ENCODE measurements at places on chromosomes 7 and 10. TPM values are rescaled to one million over a fixed set of nuclear protein-coding genes. Genes with fewer than 3 reads are reported as not detected.

DNA sequence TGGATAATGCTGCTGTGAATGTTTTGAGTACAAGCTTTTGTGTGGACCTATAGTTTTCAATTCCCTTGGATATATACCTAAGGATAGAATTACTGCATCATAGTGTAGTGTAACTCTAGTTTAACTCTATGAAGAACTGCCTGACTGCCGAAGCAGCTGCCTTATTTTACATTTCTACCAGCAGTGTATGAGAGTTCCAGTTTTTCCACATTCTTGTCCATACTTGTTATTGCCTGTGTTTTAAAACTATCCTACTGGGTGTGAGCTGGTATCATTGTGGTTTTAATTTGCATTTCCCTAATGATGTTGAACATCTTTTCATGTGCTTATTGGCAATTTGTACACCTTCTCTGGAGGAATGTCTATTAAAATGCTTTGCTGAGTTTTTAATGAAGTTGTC lies 15.7 kb downstream of the SEPTIN7 start:
- no peak for DNase-seq

GPC2 gene
- 4.4 TPM for total RNA-seq

SPDYE11 gene
- not detected for total RNA-seq

GRCh38 chr7:156222151-156222550 lies 409.9 kb upstream of the SHH start:
- no peak for DNase-seq

- DNase-seq: no peak
Observed at GRCh38 chr10:79926037-79926436, 22.9 kb downstream of the SFTPD start.

GRCh38 chr10:71605263-71605962 lies 114.2 kb downstream of the C10orf105 start:
- no peak for DNase-seq

ZNF503 gene
- 1.2 TPM for total RNA-seq

DNA sequence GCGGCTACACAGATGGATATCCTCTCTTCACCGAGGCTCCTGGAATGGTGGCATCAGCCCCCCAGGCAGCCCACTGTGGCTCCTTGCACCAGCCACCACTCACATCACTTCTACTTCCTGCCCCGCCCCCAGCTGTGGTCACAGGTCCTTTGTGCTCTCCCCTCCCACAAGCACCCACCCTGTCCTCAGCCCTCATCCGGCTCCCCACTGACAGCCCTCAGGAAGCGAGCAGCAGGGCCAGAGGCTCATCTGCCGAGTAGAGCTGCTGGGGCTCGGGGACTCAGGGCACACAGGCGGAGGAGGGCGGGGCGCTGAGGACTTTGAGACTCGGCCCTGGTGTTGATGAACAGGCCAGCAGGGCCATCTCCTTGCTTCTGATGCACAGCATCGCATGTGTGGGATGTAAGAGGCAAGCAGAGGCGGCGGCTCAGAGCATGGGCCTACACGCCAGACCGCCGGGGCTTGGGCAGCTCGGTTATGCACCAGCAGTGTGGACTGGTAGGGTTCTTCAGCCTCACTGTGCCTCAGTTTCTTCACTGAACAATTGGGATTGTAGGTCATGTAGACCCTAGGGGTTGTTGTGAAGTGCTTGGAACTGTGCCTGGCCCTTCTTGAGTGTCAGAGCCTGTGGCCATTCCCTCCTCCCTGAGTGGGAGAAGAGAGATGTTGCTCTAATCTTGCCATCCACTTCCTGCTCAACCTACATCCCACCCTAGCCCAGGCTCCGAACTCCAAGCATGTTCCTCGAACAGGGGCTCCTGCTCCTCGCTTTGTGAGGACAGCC lies at the start of gene PRF1:
Gene PRF1, minus strand, starts transcription at position 77 of the 784 bp plus-strand sequence. CDS start 1,839 bp downstream, outside the sequence.
- DNase-seq: no peak

DNA sequence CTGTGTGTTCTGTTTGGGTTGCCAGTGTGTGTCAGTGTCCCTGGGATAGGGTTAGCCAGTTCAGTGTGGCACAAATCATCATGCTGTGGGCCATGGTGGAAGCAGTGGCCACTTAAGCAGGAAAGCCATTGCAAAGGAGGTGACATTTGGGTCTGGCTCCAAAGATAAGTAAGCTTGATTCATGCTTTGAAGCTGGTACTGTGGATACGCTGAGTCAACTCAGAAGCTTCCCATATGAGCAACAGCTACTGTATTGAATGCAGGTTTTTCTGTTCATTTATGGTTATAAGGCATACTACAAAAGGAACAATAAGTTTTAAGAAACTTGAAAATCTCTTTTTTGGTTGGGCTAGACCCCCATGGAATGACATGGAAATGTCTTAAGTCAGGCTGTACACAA lies 143.1 kb downstream of the BMPER start:
- no peak for DNase-seq

- no peak for DNase-seq
Observed at GRCh38 chr7:54798530-54798929, 39.5 kb upstream of the SEC61G start.

DNA sequence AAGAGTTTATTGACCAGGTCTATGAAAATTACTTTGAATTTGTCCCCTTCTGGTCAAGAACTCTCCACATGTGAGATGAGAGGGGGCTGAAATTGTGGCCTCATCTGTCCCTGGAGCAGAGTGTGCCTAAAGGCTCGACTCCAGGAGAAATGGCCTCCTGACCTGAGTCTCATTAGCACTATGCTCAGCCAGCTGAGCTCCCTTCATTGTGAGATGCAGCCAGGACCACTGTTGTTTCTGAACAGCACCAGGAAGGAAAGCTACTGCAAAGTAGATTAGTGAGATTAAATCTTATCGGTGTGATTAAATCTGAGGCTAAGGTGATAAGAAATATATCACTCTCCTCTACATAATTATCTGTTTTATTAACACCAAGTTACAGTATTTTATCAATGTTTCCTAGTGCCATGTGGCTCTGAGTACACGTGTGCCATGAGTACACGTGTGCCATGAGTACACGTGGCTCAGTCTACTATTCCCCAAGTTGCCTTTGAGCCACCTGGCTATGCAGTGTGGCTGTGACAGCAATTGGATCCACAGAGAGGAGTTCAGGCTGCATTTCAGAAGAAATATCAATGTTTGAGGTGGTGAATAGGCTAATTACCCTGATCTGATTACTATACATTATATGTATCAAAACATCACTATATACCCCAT lies 126.9 kb downstream of the IPMK start:
- DNase-seq: no peak

- no peak for DNase-seq
Observed at GRCh38 chr10:4945766-4946717, 17.2 kb upstream of the AKR1C1 start.

- DNase-seq: no peak
Observed at GRCh38 chr10:1872151-1872726, 134.9 kb upstream of the ADARB2 start.

DNA sequence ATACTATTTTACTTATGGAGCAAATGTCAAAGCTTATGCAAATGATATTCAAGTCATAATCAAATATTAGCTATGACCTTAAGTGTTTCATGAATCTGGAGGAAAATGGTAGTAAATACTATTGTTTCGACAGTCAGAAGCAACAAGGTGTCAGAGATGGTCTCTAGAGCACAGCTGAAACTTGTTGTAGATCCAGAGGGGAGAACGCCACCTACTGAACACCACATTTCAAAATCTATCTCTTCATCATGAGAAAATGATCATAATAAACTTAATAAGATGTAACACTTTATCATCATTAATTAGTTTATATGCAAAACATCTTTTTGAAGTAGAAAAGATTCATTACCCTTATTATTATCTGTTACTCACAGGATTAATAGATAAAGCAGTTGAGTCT lies 418.7 kb downstream of the GATA3 start:
- peak; percentile 23 for DNase-seq

DNA sequence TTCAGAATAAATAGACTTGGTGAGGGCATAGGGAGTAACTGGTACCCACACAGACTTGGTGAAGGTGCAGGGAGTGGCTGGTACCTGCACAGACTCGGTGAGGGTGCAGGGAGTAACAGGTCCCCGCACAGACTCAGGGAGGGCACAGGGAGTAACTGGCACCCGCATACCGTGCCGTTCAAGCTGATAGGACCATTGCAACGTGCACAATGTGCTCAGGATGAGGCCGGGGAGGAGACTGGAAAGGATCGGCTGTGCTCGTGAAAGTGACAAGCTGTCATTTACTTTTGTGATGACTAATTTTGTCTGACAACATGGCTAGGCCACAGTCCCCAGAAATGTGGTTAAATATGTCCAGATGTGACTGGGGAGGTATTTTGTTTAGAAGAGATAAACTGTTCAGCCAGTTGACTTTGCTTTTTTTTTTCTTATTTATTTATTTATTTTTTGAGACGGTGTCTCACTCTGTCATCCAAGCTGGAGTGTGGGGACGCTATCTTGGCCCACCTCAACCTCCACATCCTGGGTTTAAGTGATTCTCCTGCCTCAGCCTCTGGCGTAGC lies 76.2 kb upstream of the NMT2 start:
- no peak for DNase-seq

DNA sequence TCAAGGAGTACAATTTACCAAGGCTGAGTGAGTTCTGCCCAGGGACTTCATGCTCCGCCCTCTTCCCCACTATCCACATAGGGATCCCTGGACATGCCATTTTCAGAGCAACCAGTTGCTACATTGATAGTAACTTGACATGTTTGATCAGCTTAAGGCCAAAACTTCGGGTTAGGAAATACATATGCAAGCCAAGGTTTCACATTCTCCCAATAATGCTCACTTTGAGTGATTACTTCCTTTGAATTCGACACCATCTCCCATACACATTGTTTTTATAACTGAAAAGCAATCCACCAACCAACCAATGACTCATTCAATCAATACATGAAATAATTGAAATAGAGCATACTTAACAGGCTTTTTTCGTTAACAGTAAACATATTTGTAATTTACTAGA lies 137.9 kb downstream of the GLI3 start:
- no peak for DNase-seq

DNA sequence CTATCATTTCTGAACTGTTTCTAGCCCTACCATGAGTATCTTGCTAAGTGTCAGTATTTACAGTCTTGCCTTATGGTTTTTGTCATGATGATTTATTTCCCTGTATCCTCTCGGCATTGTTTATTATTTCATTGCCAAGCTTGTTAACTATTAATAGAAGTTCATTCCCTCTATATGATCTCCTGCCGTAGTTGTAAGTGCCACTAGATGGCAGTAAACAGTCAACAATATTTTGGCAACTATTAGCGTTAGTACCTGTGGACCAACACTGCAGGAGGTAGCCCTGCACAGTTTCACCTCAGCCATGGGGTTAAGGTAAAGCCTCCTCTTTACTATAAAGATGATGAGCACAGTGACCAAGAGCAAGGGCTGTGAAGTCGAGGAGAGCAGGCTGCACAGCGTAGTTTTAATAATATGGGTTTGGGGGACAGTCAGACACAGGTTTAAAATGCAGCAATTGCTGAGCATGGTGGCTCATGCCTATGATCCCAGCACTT lies 26.1 kb upstream of the CCNJ start:
- peak; percentile 80 for DNase-seq

GRCh38 chr7:17472939-17473338 lies 174.5 kb downstream of the AHR start:
- DNase-seq: no peak

GRCh38 chr7:48426966-48427555 lies 255.8 kb downstream of the ABCA13 start:
- no peak for DNase-seq

DNA sequence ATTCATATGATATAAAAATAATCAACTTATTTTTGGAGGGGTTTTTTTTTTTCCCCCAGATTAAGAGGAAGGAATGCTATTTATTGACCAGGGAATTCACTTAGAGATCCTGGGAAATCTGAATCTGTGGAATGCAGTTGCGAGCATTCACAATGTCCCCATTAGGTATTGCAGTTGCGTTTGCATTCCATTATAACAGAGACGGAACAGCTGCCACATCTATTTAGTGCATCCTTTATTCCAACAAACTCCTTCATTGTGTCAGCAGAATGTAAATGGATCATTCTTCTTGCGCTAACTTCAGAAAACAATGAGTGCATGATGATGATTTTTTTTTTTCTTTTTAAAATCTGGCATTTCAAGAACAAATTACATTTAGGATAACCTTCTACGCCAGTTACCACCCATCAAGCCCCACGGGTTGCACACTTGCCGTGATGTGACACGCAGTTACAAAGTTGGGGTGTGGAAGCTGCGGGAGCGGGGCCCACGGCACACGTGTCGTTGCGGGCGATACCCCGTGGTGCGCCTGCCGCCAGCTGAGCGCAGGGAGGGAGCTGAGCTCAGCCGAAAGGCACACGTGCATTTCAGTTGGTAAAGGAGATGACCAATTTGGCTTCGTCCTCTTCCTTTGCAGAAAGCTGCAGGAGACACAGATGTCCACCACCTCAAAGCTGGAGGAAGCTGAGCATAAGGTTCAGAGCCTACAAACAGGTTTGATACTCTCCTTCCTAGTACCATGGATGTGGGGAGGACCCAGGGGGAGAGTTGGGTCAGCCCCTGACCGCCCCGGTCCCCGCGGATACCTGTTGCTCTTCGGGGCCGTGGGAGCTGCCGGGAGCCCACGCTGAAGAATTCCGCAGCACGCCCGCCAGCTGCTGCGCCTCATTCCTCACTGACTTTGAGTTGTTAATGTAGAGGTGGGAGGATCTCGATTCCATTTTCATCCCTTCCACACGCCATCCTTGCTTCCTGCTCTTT lies 175.3 kb upstream of the SH2B2 start:
- no peak for DNase-seq

DNA sequence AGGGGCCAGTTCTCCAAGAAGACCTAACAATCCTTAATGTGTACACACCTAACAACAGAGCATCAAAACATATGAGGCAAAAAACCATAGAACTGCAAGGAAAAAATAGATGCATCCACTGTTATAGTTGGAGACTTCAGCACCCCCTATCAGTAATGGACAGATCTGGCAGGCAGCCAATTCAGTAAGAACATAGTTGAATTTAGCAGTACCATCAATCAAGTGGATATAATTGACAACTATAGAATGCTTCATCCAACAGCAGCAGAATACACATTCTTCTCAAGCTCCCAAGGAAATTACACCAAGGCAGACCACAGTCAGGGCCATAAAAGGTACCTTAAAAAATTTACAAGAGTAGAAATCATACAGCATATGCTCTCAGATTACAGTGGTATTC lies 42.2 kb downstream of the POLL start:
- peak; percentile 49 for DNase-seq

GRCh38 chr10:31940839-31941653 lies 12.4 kb upstream of the ARHGAP12 start:
- peak; percentile 83 for DNase-seq

ZDHHC4 gene
- 37.1 TPM for total RNA-seq

DYDC2 gene
- not detected for total RNA-seq

DNA sequence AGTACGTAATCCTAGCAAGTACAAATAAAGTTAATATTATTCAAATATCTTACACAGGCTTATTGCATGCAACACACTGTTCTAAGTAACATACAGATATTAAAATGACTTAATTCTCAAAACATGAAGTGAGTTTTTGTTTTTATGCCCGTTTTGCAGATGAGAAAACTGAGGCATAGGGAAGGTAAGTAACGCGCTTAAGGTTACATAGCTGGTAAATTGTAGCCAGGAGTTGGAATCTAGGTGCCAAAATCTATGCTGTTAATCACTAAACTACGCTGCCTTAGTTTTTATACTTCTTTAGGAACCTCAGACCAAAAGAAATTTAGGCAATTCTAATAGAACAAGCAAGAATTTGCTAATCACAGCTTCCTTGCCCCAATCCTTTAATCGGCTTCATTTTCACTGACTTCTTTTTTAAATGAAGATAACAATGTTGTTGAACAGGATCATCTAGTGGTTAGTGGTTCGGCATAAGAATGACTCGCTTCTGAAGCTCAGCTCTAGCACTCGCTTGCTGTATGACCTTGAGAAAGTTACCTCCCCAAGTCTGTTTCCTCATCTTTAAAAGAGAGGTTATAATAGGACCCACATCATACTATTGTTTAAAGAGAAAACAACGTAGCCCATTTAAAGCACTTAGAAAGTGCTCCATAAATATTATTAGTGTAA lies 1.0 kb upstream of the LRRTM3 start:
- no peak for DNase-seq
